ENCODE measurements at places on chromosomes 2 and 18.
A peak's percentile ranks its signal among the peaks of the same experiment; 100 is the strongest.

GRCh38 chr2:64447317-64448040, 6.5 kb upstream of the LGALSL start:
- no peak for DNase-seq

DNA sequence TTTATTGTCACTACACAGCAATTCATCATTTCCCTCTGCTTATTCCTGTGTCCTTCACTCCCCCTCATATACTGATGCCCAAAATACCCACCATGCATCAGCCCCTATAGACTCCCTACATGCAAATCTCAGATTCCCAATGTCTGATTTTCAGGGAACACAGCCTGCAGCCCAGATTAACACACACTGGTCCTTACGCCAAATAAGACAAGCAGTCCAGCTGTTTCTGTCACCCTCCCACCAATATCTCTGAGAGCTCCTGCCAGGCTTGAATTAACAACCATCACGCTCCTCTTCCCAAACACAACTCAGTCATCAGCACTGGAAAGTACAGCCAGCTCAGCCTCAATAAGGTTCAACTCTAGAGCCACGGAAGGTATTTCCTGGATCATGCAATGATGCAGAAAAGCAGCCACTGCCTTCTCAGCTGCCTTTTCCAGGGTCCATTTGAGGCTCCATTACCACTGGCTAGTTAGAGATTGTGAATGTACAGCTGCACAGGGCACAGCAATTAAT, 39.0 kb upstream of the SLC35F5 start:
- DNase-seq, result no peak

DNA sequence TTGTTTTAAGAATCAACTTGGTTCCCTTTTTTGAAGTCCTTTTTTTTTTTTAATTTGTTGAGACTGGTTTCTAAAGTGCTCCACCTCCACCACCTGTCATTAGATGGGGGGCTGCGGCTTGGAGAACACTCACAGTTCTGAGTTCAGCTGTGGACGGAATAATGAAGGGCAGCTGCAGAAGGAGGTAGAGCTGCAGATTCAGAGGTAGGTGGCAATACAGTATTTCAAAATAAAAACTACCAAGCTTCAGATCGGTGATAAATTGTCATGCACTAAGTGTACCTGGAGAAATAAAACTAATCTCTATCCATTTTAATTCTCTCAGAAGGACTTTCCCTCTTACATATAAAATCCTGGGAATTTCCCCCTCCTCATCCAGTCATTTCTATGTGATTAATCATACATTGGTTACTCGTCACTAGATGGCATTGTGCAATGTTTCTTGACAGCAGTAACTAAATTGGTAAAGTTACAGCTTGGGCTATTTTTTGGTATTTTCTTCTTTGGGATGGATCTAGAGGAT, 81.1 kb upstream of the SLC39A10 start:
- DNase-seq, result peak; percentile 77

DNA sequence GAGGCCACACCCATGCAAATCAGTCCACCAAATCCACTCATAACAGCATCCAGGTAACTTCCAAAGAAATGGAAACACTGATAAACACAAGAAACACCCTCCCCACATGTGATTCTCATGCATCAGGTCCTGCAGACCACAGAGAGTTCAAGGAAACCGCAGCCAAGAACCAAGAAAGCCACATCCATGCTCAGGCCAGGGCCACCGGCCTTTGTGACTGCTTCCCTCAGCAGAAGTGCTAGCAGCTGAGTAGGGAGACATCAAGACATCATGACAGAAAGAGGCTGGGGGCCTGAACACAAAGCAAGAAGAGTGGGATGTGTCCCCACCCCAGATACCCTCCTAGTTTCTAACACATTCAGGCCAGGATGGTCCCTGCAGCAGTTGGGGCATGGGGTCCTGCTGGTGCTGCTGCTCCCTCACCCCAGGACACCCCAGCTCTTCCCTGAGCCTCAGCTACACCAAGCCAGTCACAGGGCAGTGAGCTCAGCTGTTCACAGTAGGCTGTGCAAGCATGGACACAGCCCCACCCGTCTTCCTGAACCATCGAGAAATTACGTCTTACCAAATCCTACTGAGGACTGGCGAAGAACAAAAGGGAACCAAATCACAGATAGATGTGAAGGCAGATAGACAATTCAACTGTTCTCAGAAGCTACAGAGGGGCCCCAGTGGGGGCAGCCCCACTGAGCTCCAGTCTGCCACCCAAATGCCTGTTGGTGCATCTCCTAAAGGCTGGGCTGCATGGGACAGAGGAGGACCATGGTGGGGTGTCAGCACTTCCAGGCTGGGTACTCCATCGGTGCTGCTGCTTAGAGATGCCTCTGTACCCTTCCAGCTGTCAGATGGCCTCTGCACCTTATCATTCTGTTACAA, 60.9 kb downstream of the HDAC4 start:
- no peak for DNase-seq

GRCh38 chr2:213306316-213306942, 22.2 kb downstream of the SPAG16 start:
- DNase-seq, result peak; percentile 23

- peak; percentile 66 for DNase-seq
Observed at GRCh38 chr18:9775178-9775577, 67.1 kb downstream of the RAB31 start.

DNA sequence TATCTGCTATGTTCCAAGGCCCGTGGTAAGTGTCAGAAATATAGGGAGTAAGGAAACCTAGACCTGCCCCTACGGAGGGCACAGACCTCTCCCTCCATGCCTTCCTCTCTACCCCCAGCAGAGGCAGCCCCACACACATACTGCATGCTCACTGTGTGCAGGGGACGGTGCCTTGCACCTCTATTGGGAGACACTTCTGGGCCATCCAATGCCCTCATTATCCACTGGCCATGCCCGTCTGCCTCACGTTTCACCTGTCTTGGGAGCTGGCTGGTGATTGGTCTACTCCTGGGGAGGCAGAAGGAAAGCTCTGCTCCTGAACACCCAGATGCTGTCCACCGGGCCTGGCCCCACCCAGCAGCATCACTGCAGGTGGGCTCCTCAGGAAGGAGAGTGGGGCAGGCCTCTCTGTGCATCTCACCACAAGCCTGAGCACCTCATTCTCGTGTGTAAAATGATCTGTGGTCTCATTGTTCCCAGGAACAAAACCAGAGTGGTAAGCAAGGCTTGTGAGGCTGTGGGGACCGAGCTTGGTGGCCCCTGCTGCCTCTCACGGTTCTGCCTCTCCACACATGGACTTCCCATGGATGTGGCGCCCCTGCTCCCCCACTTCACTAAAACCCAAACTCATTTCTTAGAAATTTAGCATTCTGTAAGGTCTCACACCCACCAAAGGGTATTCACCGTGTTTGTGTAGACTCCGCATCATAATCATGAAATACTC, 312.5 kb upstream of the HS6ST1 start:
- no peak for DNase-seq

DNA sequence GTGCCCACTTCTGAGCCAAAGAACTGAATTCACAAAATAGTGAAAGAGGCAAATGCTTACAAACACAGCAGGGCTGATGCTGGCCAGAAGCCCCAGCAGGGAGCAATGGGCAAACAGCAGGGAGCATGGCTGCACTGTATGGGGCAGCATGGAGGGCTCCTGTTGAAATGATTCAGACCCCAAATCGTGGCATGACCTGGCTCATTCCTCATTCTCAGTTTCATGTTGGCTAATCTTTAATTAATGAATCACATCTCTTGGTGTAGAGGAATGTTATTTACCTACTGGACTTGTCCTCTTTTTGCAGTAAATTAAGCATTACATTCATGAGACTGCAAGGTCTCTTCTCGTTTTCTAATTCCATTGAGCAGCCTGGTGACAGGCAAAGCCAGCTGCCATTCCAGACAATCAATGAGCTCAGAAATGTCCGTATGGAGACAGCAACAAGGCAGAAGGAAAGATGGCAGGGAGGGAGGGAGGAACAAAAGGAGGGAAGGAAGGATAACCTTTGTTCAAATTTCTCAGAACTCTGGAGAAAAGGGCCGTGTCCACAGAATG, 84.9 kb upstream of the ST8SIA3 start:
- DNase-seq, result no peak

- no peak for DNase-seq
Observed at GRCh38 chr2:238183821-238184220, 19.7 kb downstream of the ILKAP start.

DNA sequence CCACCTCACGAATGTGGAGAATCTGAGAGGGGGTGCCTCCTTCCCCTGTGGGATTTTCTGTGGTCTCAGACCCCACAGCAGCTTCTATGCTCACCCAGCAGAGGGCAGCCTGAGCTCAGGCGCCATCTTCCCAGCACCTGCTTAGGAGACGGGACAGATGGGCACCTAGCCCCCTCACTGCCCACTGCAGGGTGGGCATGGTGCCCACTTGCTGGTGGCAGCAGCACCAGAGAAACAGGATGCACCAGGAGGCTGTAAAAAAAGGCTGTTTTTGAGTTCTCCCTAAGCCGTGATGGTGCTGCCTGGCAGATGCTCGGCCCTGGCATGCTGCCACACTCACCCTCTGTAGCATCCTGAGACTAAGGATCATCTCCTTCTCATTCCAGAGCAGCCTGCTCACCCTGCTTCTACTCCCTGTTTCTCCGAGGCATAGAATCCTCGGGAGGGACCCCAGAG, 19.1 kb upstream of the SLC20A1 start:
- DNase-seq, result peak; percentile 56

DNA sequence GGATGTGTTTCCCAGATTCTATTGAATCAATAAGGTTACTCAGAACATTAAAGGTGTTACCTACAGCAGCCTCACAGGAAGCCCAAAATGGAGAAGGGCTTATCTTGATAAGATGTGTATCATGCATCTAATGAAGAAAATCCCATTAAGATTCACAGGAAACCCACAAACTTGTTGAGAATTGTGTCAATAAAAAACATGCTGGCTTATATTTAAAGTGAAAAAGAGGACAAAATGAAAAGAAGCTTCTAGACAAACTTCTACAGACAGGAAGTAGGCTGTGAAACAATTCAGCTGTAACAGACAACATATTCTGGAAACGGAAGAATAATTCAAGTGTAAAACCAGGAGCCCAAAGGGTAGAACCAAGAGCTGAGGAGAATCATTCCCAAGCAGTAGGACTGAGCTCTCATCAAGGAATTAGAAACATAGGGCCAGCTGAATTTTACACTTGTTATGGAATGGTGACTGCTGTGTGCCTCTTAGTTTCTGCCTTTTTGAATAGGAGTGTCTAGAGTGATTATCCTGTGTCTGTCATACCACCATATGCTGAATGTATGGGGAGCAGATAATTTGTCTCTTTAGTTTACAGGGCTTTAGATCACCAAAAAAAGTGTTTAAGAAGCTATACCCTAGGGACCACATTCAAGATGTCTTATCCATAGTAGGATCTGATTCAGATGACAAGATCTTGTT, 9.6 kb downstream of the IMMT start:
- no peak for DNase-seq

GRCh38 chr2:176142281-176142680, 9.1 kb upstream of the HOXD4 start:
- no peak for DNase-seq

DNA sequence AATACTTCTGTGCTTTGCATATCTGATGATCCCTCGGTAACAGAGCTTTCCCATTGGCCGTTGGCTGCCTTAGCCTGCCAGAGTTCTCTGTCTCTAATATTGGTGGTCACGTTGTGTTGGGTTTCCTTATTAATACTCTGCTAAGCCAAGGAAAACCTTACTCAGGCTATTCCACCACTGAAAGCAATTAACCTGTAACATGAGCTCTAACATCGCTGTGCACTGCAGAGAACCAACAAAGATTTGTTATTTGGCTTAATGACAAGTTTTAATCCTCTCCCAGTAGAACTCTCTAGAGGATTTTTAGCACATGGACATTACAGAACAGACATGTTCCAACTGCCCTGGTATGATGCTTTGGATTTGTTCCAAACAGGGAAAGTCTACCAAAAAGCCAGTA, 825.9 kb upstream of the POU3F3 start:
- no peak for DNase-seq

- no peak for DNase-seq
Observed at GRCh38 chr2:230930928-230931555, 6.0 kb upstream of the GPR55 start.

DNA sequence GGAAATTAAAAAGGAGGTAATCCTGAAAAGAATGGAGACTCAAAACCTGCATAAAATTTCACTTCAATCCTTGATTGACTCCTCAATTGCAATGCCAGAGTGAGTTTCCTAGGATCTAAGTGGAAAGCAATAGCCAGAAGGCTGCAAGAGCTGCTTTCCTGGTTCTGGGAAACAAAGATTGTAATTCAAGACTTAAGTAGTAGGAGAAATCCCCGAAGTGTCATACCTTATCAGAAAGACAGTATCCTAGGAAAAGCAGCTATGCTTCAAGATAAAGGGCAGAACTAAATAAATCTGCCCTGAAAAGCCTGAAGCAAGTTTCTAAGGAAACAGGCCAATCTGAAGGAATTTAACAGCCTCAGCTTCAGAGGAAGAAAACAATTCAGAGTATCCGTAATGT, 390.2 kb downstream of the DSC3 start:
- no peak for DNase-seq

DNA sequence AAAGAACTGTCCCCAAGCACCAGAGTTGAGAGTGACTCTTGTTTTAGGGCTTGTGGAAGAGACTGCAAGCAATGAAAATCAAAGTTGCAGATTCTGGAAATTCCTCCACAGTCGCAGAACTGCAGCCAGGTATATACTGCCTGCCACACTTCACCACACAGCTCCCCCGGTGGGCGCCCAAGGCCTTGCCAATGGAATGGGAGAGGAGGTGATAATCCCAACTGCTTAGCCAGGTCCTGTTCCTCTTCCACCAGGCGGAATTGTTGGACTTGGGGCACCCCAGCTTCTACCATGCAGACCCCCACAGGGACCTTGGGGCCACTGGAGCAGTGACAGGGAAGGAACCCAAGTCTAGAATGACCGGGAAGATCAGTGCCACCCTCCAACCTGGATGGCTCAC, 4.8 kb upstream of the PDIA6 start:
- no peak for DNase-seq

DNA sequence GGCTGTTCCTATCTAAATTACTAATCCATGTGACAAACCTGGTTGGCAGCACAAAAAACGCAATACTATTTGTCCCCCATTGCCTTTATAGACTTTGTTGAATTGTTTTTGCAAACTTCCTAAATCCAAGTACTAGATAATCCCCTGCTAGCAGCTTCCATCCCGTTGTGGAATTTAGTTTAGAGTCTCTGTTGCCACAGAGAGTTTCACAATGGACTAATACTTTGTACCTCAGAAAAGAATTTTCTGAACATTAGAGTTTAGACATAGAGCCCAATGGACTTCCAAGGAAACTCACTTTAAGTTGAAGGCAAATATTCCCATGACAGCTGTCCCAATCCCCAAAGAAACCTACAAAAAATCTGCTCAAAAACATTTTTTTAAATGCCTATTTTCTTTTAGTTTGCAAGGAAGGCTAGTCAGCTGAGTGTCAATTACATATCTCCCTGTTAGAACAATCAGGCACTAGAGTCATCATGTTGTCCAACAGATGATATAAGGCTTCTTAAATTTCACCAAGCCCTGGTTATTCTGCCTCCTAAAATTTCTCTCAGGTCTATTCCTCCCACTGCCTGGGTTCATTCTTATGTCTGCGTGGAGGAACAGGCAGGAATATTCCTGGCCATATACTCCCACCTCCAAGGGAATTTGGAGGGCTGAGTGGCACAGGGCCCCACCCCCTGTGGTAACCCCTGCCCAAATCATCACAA, 27.2 kb downstream of the RNF152 start:
- DNase-seq, result peak; percentile 45

- no peak for DNase-seq
Observed at GRCh38 chr18:62939433-62939832, 224.1 kb downstream of the PHLPP1 start.

Measured in AG08395 (cell line).